ENCODE measurements at places on chromosomes 13 and 19.
A peak's percentile ranks its signal among the peaks of the same experiment; 100 is the strongest.

DNA sequence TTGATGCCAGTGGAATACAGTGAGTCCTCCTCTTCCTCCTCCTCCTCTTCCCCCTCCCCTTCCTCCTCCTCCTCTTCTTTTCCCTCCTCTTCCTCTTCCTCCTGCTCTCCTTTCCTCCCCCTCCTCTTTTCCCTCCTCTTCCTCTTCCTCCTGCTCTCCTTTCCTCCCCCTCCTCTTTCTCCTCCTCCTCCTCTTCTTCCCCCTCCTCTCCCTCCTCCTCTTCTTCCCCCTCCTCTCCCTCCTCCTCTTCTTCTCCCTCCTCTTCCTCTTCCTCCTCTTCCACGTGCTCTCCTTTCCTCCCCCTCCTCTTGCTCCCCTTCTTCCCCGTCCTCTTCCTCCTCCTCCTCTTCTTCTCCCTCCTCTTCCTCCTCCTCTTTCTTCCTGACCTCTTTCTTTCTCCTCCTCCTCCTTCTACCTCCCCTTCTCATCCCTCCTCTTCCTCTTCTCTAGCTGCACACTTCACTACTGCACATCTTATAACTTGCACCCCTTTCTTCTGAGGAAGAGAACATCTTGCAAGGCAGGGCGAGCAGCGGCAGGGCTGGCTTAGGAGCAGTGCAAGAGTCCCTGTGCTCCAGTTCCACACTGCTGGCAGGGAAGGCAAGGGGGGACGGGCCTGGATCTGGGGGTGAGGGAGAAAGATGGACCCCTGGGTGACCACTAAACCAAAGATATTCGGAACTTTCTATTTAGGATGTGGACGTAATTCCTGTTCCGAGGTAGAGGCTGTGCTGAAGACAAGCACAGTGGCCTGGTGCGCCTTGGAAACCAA, 5.6 kb downstream of the PDX1 start:
- no peak for DNase-seq

DNA sequence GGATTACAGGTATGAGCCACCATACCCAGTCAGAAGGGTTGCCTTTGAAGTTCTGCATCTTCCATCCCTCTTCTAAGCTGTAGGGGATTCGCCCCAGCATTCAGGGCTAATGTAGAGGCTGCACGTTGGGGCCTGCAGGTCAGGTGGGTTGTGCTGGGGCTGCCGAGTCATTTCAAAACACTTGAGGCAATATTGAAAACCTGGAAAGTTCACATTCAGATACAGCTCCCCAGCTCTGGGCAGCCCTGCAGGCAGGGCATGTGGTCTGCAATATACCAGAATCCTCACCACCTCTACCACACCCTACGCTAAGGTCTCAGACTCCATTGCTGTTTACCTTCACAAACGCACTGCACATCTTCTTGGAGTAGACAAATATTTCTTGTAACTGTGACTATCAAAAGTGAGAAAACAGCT, 24.6 kb downstream of the CCNE1 start:
- peak; percentile 85 for DNase-seq

GRCh38 chr19:53389978-53390377, 5.0 kb upstream of the ZNF765 start:
- no peak for DNase-seq

DNA sequence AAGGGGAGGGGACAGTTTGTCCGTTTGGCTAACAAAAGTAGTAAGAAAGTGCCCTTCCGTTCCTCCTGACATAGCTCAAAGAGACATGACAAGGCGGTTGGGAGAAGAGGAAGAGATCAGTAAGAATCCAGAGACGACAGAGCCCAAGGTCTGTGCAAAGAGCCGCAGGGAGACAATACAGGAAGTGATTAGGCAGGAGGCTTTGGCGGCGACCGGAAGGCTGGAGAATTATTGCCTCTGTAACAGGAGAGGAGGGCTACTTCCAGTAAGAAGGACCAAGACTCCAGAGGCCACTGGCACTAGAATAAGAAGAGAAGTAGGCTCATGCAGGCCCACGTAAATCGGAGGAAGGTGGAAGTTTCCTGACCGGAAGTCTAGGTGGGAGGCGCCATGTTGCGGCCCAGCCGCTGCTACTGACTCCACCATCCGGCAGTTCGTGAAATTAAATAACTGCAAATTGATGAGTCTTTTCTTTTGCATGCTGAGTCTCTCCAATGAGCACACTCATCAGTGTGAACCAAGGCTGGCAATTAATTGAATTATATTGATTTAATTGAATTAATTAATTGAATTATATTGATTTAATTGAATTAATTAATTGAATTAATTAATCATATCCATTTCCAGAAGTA, 9.9 kb downstream of the RFX2 start:
- peak; percentile 52 for DNase-seq

GRCh38 chr19:51010066-51010795, 8.8 kb upstream of the KLK8 start:
- no peak for DNase-seq

DNA sequence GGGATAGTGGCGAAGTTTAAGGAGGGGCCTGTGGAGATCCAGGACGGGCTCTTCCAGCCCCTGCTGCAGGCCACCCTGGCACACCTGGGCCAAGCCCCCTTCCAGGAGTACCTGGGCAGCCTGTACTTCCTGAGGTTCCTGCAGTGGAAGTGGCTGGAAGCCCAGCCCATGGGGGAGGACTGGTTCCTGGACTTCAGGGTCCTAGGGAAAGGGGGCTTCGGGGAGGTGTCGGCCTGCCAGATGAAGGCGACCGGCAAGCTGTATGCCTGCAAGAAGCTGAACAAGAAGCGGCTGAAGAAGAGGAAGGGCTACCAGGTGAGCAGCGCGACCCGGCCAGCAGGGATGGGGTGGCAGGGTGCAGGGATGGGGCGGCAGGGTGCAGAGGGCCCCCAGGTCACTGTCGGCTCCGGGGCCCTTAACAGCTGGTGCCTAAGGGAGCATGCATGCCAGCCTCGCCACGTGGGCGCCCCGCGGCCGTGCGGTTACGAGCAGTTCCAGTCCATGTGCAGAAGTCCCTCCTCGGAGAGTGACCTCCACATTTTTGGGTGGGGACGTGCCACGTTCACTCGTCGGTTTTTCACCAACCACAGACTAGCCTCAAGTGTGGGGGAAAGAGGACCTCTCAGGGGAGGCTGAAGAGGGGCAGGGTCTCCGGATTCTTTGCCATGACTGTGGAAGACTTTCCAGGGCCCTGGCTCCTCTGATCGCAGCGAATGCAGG, 912 bp downstream of the GRK1 start:
- peak; percentile 7 for DNase-seq

- DNase-seq, result no peak
These were observed 380 bp upstream of the ZNF30 start for GRCh38 chr19:34926361-34926684.

DNA sequence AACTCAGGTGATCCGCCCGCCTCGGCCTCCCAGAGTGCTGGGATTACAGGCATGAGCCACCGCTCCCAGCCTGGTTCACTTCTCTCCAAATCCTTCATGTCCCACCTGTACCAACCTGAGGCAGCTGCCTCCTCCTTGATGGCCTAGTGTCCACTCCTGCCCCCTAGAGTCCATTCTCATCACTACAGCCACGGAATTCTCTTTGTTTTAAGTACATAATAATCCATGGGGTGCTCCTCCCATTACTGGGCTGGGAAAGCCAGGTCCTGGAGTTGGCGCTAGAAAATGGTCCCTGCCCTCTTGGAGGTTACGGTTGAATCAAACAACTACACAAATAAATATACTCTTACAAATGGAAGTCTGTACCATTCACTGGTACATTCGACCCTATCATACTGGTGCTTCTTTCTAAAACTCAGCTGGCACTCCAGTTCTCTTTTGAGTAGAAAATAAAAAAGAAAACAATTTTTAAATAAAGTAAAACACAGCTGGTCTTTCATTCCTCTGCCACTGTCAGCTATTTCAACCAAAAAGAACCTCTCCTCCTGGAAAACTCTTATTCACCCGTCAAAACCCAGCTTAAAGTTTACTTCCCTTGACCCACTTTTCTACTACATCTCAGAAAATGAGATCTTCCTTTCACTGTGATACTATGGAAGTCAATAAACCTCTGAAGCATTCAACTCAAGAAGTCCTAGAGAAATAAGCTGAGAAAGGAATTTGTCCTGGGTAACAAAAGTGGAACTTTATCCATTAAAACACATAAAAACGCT, 22.4 kb upstream of the ARHGEF18 start:
- peak; percentile 63 for DNase-seq

Data from activated CD4-positive, alpha-beta memory T cell treated with anti-CD3 and anti-CD28 coated beads for 36 hours (primary cell).